ENCODE measurements at places on chromosomes 5 and 9.

GRCh38 chr5:2740876-2741555 is 10.5 kb downstream of the IRX2 start:
- no peak for DNase-seq

- peak; percentile 39 for DNase-seq
These were observed 43.3 kb upstream of the NCS1 start for GRCh38 chr9:130128733-130129431.

- DNase-seq, result no peak
These were observed 55.7 kb upstream of the SPDL1 start for GRCh38 chr5:169527863-169528262.

- DNase-seq, result no peak
These were observed 42.2 kb downstream of the BAAT start for GRCh38 chr9:101342595-101342994.

GRCh38 chr5:169299663-169300467 is 1.1 kb downstream of the SLIT3 start:
- no peak for DNase-seq

- DNase-seq, result no peak
These were observed 30.3 kb upstream of the RFK start for GRCh38 chr9:76424491-76424890.
